Trophoblast cell (in vitro differentiated cells and primary cell): ENCODE measurements at places on chromosomes 6 and 20.

DNA sequence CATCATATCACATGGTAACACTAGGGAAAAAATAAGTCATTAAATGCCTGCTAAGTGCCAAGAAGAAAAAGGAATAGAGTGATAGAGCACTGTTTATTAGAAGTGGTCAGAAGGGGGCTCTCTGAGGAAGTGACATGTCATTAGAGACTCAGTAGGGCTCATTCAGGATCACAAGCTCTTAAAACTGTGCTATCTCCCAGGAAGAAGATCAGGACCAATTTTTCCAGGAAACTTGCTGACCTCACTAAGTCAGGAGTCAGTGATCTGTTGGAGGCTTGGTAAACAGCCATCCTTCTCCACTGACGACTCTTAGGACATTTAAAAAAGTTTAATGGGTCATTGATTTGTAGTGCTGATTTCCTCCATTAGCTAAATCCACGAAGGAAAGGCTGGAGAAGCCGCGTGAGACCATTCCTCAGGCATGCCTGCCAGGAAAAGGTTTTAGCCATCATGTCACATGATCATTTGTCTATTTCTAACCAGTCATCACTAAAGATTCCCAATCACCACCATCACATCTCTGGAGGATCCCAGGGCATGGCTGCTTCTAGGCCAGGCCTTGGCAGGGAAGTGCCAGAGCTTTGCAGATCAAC, 5.9 kb upstream of the PTPN1 start:
- DNase-seq = no peak
- no peak overlapping the region for H3K27ac ChIP-seq
- H3K4me1 ChIP-seq = peaks cover 11% of the 10 kb centered on the region
- no peaks in the 10 kb centered on the region for H3K36me3 ChIP-seq

GRCh38 chr6:166499350-166500163, 86.9 kb downstream of the RAMACL start:
- no peaks in the 10 kb centered on the region for H3K27me3 ChIP-seq
- peaks cover 26% of the 10 kb centered on the region for H3K36me3 ChIP-seq
- no peak overlapping the region for H3K27ac ChIP-seq
- H3K4me3 ChIP-seq = no peak overlapping the region
- H3K4me1 ChIP-seq = peaks cover 3% of the 10 kb centered on the region

- no peak overlapping the region for H3K27ac ChIP-seq
- H3K27me3 ChIP-seq = no peaks in the 10 kb centered on the region
- no peak overlapping the region for H3K4me3 ChIP-seq
- H3K4me1 ChIP-seq = no peaks in the 10 kb centered on the region
Measured at GRCh38 chr20:60053125-60053817, 95.0 kb downstream of the CDH26 start.

DNA sequence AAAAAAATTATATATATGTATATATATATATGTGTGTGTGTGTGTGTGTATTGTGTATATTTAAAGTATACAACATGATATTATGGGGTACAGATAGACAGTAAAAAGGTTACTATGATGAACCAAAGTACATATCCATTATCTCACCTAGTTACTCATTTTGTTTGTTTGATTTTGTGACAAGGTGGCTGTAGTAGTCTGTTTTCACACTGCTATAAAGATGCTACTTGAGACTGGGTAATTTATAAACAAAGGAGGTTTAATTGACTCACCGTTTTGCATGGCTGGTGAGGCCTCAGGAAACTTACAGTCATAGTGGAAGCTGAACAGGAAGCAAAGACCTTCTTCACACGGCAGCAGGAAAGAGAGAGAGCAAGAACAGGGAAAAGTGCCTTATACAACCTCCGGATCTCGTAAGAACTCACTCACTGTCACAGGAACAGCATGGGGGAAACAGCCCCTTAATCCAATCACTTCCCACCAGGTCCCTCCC, 30.2 kb upstream of the DACT2 start:
- no peak overlapping the region for H3K27ac ChIP-seq
- no peaks in the 10 kb centered on the region for H3K36me3 ChIP-seq
- H3K27me3 ChIP-seq = no peaks in the 10 kb centered on the region
- H3K4me1 ChIP-seq = peaks cover 2% of the 10 kb centered on the region
- no peak overlapping the region for H3K4me3 ChIP-seq
- no peak for DNase-seq
